Ureter (tissue), 1 donor: ENCODE measurements at places on chromosomes 3 and 15.

GRCh38 chr3:32391643-32392535 is at the start of gene CMTM7:
TSS of gene CMTM7 (plus strand) at chr3:32391853. CDS start at chr3:32391907, 54 bp downstream.
- DNase-seq = peak; percentile 77

DNA sequence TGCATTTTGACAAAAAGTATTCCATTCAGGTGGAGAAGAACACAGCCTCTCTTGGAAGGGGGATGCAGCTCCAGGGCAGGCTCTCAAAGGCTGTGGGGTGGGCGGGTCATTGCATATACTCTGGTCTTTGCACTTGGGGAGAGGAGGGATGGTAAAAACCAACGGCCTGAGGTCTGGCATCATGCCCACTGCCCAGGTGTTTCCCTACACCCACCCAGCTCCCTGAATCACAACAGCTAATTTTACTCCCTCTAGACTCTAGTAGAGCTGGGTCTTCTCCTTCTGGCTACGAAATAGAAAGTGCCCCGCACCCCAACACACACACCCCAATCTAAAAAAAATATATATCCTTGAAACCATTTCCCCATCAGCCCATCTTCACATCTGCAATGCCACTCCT is 1.0 kb downstream of the MYLK start:
- DNase-seq = no peak

DNA sequence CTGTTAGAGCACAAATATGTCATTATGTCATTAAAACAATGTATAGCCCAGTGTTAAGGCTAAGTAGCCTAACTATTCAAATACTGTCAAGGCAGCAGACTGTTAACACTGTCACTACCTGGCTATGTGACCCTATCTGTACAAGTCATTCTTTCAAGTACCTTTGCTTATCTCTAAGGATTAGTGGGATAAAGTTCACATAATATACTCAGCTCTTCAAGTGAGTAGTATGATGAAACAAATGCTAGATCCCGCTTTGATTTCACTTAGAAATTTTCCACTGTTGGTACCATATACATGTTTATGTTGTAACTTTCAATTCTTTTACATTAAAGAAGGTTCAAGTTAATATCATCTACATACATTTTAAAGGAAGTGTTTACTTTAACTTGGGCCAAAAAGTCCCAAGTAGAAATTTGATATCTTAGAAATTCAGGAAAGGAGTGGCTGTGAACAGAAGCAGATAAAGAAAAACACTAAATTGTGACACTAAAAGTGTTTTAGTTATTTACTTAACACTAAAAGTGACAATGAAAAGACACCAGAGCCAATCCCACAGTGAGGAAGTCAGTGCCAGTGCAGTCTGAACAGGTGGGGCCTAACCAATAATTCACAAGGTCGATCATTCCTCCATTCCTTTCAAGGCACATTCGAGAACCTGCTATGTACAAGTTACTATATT is 4.8 kb upstream of the RFX7 start:
- DNase-seq = no peak

DNA sequence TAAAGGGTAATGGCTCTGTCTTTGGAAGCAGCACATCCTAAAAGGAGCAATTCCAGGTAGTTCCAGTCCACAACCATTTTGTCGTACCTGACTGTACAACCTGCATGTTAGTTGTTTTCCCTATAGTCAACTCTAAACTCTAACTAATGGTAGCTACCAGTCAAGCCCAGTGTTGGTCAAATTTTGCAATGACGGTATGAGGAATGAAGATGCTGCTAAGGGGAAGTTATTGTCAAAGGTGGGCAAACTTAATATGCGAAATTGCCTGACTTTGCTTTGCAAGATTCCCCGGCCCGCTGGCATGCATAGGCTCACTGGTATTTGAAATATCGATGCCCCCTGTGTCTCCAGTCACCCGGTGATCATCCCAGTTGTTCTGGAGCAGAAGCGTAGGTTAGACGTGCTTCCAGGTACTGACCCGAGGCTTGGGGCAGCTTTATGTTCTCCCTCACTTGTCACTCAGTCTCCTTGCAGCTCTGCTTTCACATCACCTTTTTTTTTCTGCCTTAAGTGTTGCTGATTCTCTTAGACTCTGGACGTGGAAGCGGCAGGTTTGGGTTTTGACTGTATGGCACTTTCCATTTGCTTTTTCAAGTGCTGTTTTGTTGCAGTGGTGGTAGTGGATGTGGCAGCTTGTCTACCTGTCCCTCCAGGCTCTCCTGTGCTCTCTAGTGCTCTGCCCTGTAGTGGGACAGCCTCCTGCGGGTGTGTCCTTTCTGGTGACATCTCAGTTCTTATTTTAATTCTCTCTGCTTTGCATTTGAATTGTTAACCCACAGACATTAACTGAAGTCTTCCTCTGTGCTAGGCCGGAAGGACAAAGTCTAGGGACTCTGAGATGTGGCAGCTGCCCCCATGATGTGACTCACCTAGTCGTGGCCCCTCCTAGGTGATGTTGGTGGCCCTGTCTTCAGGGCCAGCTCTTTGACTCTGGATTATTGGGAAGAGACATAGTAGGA is 95.8 kb upstream of the UMPS start:
- no peak for DNase-seq
